ENCODE measurements at places on chromosomes 7 and 10.

DNA sequence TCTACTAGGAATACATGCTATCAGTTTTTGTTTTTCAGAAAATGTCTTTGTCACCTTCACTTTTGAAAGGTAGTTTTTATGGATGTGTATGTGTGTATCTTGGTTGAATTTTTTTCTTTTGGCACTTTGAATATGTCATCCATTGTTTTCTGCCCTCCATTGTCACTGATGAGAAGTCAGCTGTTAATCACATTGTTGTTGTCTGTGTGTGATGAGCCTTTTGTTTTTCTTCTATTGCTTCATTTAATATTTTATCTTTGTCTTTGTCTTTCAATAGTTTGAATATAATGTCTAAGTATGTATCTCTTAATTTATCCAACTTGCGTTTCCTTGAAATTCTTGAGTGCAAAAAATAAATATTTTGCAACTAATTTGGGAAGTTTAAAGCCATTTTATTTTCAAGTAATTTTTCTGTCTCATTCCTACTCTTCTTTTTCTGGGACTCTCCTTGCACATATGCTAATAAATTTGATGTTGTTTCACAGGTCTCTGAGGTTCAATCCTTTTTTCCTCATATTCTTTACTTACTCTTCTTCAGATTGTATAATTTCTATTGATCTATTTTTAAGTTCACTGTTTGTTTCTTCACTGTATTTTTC is 546.9 kb upstream of the GHITM start:
- DNase-seq, result no peak

- DNase-seq, result no peak
These were observed 194.3 kb downstream of the ZMYND11 start for GRCh38 chr10:329361-330099.

- DNase-seq, result no peak
These were observed 108.7 kb downstream of the NRBF2 start for GRCh38 chr10:63241841-63242281.

- DNase-seq, result no peak
These were observed 19.1 kb upstream of the ARMS2 start for GRCh38 chr10:122435212-122435827.

DNA sequence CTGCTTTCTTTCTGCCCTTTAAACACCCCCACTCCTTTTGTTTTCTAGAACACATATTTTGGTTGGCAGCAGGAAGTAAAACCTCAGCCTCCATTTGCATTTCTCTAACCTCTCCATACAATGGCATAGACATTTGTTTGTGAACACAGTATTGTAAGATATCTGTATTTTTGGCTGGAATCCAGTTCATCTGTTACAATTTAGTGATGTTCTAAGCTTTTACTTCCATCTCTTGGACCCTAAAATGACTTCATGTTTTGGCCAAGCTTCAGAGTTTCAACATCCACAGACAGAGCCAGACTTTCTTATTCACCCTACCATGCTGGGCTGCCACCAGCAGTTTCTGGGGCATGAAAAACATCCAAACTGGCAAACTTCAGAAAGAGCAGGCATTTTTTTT is 21.1 kb upstream of the AUTS2 start:
- DNase-seq, result no peak

DNA sequence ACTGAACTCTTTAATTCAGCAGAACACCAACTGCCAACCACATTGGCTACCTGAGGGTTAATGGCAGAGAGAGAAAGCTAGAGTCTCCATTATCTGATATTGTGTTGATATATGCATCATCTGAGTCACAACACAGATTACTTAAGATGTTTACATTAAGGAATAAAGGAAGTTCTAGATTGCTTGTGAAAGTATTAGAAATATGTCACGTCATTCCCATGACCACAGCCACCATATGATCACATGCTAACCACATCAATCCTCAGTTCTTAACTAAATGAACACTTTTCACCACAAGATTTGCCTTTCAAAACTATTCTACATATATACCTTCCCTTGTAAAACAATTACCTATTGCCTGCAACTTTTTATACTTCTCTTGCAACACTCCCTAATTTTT is 337.9 kb downstream of the FGFR2 start:
- DNase-seq, result no peak

GRCh38 chr7:131570401-131570800 is 14.0 kb upstream of the PODXL start:
- no peak for DNase-seq

GRCh38 chr10:98380493-98381339 is 34.3 kb downstream of the PYROXD2 start:
- DNase-seq, result no peak

- no peak for DNase-seq
These were observed 4.9 kb upstream of the ABCB4 start for GRCh38 chr7:87480386-87480785.

- DNase-seq, result no peak
These were observed 139.4 kb upstream of the AGR3 start for GRCh38 chr7:17021205-17021604.

DNA sequence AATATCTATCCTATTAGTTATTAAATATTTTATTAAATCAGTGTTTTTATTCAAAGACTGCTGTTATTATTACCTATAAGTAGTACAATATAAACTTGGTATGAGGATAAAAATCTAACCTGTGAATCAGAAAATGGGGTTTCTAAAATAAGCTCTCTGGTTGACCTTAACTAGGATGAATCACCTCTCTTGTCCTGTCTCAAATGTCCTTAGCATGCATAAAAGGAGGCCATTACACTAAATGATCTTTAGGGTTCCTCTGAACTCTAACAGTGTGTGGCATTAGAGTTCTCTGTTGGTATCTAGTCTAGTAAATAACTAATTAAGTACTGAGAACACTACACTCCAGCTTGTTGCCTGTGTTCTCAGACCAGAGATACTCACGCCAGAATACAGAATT is 143.1 kb upstream of the LRRTM3 start:
- no peak for DNase-seq

DNA sequence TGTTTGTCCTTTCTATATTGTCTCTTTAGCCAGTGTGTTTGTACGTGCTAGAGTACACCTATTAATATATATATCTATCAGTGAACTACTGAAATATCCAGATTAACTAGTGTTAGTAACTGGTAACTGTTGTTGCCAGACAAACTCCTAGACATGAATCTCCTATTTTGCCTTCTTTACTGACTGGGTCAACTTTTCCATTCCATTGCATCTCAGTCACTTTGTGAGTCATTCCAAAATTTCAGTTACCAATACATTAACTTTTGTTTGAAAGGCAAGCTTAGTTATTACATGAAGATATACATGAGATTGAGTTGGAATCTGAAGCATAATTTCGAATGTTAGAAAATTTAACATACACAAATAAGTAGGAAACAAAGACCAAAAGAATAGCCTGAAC is 51.4 kb downstream of the BTAF1 start:
- DNase-seq, result no peak

GRCh38 chr10:126500185-126500584 is 111.9 kb upstream of the ADAM12 start:
- DNase-seq, result no peak

GRCh38 chr7:3461923-3462322 is 160.9 kb downstream of the SDK1 start:
- DNase-seq, result no peak

DNA sequence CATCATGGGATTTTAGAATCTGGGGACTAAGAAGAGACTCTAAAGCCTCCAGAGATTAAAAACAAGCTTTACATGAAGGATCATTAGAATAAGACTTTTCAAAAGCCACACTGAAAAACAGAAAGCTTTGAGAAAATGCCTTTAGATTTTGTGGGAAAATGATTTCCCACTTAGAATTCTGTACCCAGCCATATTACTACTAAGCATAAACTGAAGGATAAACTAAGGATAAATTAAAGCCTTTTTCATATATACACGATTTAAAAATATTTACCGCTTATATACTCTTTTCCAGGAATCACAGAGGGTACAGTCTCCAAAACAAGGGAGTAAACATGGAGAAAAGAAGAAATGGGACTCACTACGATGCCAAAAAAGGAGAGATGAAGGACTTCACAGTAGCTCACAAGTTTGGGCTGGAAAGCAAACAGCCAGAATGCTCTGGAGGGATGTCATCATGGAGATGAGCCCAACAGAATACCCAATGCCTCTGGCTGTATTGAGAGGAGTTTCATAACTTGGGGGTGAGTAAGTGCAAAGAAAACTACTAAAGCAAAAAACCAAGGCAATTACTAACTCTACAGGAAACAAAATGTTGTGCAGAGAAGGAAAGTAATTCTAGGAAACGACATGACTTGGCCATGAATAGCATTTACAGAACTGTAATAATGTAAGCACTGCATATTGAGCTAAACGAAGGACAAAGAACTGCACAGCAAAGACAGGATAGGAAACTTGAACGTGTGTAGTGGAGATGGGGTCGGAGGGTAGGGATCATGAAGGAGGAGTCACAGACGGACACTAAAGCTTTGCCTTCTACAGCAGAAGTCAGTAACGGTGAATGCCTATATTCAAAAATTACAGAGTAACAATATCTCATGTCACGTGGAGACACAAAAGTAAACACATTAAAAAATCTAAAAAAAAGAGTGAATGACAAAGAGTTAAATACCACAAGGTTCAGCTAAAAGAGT is 61.4 kb upstream of the ASAH2 start:
- no peak for DNase-seq

DNA sequence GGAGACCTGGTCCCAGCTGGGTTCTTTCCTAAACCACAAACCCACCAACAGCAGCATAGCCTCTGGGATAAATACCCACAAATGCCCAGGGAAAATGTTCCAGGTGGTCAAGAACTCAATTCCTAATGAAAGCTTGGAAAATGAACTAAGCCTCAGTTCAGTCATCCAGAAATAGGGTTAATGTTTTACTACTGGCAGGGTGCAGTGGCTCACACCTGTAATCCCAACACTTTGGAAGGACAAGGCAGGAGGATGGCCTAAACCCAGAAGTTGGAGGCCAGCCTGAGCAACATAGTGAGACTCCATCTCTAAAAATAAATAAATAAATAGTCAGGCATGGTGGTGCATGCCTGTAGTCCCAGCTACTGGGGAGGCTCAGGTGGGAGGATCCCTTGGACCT is 82.2 kb downstream of the SVOPL start:
- DNase-seq, result no peak

GRCh38 chr7:4707980-4708411 is 25.9 kb downstream of the FOXK1 start:
- no peak for DNase-seq

DNA sequence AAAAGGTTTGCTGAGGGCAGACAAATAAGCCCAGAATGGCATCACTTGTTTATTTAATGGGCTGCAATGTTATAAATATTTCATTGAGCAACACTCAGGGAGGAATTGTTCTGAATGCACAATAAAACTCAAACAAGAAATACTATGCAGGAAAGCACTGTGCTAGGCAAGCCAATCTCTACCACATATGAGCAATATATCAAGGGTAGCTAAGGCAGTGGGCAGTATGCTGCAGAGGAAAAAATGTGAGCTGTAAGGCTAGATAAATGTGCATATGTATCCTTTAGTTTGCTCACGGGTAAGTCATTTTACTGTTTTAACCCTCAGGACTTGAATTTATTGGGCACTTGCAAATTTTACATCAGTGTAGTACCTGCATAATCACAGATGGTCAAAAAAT is 349.6 kb downstream of the CDC14C start:
- DNase-seq, result no peak

DNA sequence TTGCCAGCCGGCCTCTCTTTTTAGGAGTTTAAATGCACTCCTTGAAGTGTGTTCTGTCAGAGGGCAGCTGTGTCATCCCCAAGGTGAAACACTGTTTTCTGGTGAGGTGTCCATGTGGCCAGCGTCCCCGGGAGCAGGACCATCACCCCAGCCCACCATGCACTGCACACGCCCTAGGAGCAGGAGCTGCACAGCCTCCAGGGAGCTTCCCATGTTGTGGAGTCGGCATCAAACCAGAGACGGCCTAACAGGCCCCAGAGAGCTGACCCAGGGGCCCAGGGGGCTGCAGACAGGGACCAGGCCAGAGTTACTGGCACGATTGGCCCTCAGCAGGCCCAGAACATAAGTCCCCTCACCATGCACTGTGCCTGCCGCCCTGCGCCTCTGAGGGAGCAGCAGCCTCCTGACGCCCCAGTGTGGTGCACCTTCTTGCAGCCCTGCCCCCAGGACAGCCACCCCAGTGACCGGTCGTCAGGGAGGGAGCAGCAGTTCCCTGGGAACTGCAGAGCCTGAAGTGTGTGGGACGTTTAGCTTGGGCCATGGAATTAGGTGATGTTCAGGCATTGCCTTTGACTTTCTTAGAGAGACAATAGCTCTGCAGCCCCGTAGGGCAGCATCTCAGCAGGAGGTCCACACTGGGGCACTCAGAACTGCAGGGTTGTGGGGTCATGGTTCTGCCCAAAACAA is 97.9 kb downstream of the NKX6-2 start:
- no peak for DNase-seq

- no peak for DNase-seq
These were observed 286.8 kb downstream of the ADK start for GRCh38 chr10:74437822-74438221.

- no peak for DNase-seq
These were observed 42.5 kb downstream of the JAKMIP3 start for GRCh38 chr10:132107949-132108877.

- DNase-seq, result no peak
These were observed 21.0 kb downstream of the GNA12 start for GRCh38 chr7:2823130-2823529.

DNA sequence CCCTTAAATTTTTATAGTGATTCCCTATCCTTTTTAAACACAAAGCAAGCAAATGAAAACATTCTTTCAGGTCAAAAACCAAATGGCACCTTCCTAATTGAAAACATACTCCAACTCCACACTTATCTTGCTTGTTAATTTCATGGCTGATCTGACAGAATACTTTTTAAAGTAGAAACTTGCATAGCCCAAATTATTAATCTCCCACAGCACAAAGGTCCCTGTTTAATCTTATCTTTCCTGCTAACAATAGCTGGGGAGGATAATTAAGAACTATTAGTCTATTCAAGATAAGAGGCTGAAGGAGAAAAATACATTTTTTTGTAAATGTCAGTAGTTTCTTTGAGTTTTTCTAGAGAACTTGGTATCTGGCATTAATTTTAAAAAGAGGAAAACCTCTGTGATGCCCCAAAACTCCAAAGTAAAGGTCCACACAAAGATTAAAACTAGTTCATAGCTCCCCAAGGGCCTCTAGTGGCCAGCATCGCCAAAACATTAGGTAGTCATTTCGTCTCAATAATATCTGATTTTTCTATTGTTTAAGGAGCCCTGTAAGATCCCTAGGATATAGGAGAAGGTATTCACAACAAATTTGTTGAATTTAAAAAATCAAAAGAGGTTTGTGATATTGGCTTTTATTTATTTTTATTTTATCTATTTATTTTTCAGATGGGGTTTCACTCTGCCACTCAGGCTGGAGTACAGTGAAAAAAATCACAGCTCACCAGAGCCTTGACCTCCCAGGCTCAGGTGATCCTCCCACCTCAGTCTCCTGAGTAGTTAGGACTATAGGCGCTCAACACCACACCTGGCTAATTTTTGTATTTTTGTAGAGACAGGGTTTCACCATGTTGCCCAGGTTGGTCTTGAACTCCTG is 14.7 kb downstream of the CDNF start:
- DNase-seq, result no peak

GRCh38 chr10:61153771-61154170 is 209.8 kb upstream of the RHOBTB1 start:
- DNase-seq, result no peak
